ENCODE measurements at places on chromosomes 16 and 17. TPM values are rescaled to one million over a fixed set of nuclear protein-coding genes. Genes with fewer than 3 reads are reported as not detected.

Gene EFCAB13
- total RNA-seq: 12.2 TPM

Gene FBXO39
- not detected for total RNA-seq

Gene OTOA
- total RNA-seq: 0.32 TPM

Gene SCNN1G
- total RNA-seq: not detected

Gene DOC2B
- total RNA-seq: 11.9 TPM

Gene CDK5R1
- 0.93 TPM for total RNA-seq

Measured in posterior vena cava (tissue), 2 donors.